ENCODE measurements at places on chromosomes 16 and 17. TPM values are rescaled to one million over a fixed set of nuclear protein-coding genes. Genes with fewer than 3 reads are reported as not detected.
A peak's percentile ranks its signal among the peaks of the same experiment; 100 is the strongest.

Gene G6PC1
- total RNA-seq: 0.09 TPM

Gene LPO
- total RNA-seq: not detected

Gene FBXL16
- 0.14 TPM for total RNA-seq

Gene MPV17L
- total RNA-seq: 1.0 TPM

Gene GLIS2
- total RNA-seq: 8.8 TPM

Gene FN3K
- 21.0 TPM for total RNA-seq

Gene SLC6A2
- 0.26 TPM for total RNA-seq

Gene TMEM88
- total RNA-seq: 6.3 TPM

GRCh38 chr17:19939993-19940721 is 37.5 kb downstream of the AKAP10 start:
- DNase-seq: no peak

DNA sequence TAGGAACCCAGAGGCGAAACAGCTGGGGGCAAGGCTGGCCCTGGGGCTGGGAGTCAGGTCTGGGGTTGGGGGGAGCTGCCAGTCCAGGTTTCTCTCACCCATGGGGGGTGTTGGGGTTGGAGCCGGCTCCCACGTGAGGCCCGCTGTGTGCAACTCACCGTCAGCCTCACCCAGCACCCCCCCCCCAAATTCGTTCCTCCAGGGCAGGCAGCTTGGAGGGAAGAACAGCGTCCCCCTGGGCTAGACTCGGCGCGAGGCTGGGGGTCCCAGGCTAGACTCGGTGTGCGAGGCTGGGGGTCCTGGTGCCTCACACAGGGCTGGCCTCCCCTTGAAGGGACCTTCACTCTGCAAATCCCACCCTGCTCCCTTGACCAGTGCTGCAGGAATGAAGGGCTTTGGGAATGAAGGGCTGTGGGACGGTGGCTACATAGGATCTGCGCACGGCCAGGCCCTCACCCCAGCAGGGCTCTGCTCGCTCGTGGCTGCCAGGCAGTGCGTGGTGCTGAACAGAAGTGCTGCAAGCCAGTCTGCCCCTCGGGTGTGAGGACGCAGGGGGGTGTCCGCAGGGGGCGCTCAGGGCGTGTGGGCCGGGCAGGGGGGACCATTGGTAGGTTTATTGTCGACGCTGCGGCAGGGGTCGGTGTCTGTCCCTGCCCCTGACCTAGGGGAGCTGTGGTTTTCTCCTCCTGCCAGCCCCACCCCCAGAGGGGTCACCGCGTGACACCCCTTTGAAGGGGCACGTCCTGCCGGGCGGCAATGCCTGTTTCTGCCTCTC is 74.7 kb downstream of the KLHDC4 start:
- no peak for DNase-seq

- peak; percentile 79 for DNase-seq
These were observed 78.1 kb upstream of the TOB1 start for GRCh38 chr17:50944054-50944901.

DNA sequence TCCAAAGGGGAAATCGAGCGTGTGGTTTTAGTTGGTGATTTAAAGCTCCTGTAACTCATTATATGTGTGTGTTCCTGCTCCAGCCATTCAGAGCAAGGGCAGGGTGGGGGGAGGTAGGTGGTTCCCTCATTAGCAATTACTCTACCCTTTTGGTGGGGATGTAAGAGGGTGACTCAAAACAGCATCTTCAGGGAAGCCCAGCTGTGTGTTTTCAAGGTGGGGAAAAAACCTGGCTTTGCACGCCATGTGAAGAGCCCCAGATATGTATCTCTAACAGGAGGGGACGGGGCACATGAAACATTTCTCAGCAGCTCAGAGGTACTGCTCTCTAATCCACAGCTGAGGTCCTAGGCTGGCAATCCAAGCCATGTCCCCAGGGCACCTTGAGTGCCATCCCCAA is 241.3 kb upstream of the ZFHX3 start:
- DNase-seq: no peak

DNA sequence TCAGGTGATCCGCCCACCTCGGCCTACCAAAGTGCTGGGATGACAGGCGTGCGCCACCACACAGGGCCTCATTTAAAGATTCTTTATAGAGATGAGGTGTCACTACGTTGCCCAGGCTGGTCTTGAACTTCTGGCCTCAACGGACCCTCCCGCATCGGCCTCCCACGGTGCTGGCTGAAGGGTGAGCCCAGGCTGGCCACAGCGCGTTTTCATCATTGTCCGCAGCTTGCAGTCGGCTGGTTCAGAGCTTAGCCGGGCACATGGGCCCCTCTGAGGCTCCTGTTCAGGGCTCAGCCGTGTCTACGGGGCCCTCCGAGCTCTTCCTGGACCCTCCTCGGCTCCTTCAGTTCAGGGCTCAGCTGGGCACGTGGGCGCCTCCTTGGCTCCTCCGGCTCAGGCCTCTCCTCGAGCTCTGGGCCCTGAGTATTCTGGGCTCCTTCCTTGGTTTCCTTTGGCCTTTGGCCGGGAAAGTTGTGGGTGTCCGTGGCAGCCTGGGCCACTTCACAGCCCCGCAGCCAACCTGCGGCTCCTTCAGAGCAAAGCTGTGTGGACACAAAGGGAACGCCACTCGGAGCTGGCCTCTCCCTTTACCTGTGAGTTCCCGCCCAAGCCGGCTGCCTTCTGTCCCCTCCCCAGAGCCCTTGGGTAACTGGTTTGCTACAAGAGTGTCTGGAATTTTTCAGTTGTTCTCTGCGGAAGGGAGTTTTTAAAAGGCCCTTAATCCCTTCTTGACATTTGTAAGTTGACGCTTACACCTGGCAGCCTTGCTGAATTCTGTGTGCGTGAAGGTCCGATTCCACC is 1.2 kb upstream of the MSLN start:
- peak; percentile 70 for DNase-seq

GRCh38 chr17:58329810-58330537 is 1.4 kb upstream of the TSPOAP1 start:
- no peak for DNase-seq

- no peak for DNase-seq
These were observed 342.7 kb upstream of the TNRC6C start for GRCh38 chr17:77615703-77616253.

- no peak for DNase-seq
These were observed 7.1 kb downstream of the P2RX5 start for GRCh38 chr17:3688852-3689261.

DNA sequence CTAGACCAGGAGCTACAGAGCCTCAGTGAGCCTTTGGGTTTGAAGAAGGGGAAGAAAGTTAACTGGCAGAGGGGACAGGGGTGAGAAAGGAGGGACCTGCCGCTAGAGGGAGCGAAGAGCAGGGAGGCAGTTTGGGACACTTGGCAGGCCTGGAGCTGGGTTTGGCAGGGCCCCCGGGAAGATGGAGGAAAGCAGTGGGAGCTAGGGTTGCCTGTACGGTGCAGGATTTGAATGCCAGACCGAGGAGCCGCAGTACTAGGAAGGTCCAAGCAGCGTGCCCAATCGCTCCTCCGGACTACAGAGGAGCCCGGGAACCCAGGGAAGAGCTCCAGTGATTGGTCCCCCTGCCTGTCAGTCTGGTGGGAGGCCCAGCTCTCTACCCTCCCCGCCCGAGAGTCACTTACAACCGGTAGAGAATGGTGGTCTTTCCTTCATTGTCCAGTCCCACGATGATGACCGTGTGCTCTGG is 1.3 kb downstream of the ARL5C start:
- peak; percentile 93 for DNase-seq

All from lung (tissue), 17 donors.